Kidney capillary endothelial cell (primary cell): ENCODE measurements at places on chromosomes 2 and 18.

DNA sequence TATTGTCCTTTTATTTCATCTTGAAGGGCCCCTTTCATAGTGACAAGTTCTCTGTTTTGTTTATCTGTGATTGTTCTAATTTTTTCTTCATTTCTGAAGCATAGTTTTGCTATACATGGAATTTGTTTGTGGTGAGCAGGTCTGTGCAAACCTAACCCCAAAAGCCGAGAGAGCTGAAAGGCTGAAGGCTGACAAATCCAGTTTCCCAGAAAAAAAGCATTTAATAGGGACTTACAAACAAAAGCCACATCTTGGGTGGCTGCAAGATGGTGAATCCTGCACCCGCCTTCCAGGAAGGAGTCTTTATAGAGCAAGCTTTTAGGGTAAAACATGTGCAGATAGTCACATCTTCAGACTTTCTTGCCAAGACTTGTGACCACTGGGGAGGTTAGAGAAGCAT, 473.4 kb upstream of the TRIB2 start:
- DNase-seq, result no peak

DNA sequence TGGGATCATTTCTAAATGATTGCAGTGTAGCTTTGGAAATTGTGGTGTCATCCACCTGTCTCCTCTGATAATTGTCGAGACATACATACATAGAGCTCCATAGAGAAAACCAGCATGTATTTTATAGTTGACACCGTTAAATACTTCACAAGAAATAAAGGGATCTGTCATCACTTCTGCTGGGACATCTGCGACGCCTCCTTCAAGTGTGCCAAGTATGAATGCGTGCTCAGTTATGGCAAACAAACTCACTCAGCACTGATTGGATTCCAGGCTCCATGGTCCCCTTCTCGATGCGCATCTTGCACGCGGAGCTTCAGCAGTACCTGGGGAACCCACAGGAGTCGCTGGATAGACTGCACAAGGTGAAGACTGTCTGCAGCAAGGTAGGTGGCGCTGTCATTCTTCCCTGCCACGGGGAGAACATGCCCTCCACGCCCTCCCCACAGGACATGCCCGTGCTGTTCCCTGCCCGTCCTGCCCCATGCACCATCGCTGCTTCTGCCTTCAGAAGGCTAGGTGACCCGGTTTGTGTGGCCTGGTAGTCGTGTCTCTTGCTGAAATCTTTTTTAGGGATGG, 64.1 kb downstream of the TRAPPC12 start:
- no peak for DNase-seq

DNA sequence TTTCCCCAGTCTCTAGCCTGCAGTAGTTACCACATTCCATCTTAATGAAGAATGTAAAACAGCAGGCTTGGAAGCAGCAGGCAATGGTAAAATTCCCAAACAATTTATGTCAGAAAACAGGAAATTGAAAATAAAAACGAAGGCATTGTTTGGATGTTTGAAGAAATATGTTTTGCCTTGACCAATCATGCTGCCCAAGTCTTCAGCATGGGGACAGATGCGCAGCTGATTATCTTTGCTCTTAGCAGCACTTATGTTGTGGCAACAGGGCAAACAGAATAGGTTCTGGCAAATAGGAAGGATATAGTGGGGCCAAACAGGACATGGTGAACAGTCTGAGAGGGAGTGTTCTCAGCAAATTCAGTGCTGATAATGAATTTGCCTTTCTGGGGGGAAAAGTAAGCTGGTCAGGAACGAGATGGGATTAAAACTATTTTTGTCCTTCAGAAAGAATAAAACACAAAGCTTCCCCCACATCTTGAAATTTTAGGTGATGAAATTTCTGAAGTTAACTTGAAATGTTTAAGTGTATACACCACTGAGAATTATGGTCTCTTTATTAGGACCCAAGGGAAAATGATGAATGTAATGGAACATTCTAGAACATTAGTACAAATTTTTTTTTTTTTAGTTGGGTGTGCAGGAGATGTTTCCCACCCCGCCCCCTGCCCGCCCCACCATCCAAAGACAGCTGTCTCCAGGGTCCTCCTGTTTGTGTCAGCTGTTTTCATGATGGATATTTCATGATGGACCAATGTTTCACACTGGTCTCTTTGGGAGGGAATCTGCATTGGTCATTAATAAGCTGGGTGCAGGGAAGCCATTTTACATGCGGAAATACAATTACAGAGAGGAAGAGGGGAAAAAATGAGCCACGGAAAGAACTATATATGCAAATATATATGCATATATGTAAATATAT, 239.5 kb upstream of the REV1 start:
- DNase-seq, result no peak

GRCh38 chr2:73043929-73044832, 27.3 kb downstream of the SFXN5 start:
- DNase-seq, result no peak

GRCh38 chr2:105768961-105769452, 24.3 kb downstream of the NCK2 start:
- DNase-seq, result no peak

GRCh38 chr2:20667531-20668401, 822 bp downstream of the GDF7 start:
- DNase-seq, result no peak

GRCh38 chr18:48600456-48601090, 61.7 kb downstream of the CTIF start:
- no peak for DNase-seq

GRCh38 chr2:149575752-149576151, 11.8 kb downstream of the MMADHC start:
- no peak for DNase-seq

DNA sequence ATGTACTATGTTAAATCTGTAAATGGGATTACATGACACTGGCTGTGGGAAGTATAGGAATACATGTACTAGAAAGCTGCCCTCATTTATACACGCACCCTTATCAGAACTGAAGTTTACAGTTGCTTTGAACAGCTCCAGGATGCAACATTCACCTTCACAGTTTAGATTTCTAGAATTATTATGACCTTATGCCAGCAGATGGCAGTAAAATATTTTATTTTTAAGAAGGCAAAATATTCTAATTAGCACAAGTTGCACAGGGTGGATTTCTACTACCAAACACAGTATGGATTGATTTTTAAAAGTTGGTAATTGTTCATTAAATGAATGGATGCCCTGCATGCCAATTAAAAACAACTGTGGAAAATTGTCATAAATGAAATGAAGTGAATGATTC, 670.4 kb downstream of the KCNJ3 start:
- peak; percentile 16 for DNase-seq

GRCh38 chr2:71530641-71531332, 77.4 kb downstream of the DYSF start:
- peak; percentile 47 for DNase-seq

- no peak for DNase-seq
Measured at GRCh38 chr2:215137329-215137686, 1.1 kb downstream of the ABCA12 start.

DNA sequence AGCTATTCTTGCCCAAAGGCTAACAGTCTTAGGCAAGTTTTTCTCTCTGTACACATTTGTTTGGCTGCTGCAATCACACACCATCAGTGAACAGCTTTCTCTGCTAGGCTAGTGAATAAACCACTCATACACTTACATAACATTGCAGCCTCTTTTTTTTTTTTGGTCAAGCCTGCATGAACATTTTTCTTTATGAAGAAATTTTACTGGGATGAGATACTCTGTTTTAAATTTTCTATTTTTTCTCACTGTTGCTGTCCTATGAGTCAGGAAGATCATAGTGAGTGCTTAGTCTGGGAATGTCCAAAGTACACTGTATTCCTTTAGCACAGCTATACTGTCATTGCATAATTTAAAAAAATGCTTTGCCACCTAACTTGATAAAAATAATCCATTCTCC, 58.5 kb downstream of the ROCK1 start:
- no peak for DNase-seq

GRCh38 chr2:218009765-218010139, 7.0 kb upstream of the TNS1 start:
- DNase-seq, result no peak

DNA sequence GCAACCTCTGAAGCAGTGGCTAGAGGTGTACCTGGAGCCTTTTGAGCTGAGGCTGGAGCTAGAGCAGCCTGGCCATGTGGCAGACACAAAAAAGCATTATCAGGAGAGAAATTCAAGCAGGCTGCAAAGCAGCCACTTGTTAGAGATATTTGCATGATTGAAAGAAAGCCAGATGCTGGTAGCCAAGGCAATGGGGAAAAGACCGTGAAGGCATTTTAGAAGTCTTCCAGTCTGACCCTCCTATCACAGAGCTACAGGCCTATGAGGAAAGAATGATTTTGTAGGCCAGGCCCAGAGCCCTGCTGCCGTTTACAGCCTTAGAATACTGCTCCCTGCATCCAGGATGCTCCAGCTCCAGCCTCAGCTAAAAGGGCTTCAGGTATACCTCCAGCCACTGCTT, 41.4 kb upstream of the TNP1 start:
- DNase-seq, result no peak

GRCh38 chr2:38723173-38723572, 28.0 kb downstream of the SRSF7 start:
- DNase-seq, result no peak

DNA sequence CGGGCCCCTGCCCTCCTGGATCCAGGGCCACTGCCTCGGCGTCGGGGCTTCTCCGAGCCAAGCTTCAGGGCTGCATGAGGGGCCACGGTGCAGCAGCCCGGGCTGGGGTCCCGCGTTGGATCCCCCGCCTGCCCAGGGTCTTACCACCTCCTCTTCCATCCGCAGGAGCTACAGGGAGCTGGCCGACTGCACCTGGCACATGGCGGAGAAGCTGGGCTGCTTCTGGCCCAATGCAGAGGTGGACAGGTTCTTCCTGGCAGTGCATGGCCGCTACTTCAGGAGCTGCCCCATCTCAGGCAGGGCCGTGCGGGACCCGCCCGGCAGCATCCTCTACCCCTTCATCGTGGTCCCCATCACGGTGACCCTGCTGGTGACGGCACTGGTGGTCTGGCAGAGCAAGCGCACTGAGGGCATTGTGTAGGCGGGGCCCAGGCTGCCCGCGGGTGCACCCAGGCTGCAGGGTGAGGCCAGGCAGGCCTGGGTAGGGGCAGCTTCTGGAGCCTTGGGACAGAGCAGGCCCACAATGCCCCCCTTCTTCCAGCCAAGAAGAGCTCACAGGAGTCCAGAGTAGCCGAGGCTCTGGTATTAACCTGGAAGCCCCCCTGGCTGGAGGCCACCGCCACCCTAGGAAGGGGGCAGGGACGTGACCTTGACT, 52.1 kb downstream of the RAMP1 start:
- no peak for DNase-seq

DNA sequence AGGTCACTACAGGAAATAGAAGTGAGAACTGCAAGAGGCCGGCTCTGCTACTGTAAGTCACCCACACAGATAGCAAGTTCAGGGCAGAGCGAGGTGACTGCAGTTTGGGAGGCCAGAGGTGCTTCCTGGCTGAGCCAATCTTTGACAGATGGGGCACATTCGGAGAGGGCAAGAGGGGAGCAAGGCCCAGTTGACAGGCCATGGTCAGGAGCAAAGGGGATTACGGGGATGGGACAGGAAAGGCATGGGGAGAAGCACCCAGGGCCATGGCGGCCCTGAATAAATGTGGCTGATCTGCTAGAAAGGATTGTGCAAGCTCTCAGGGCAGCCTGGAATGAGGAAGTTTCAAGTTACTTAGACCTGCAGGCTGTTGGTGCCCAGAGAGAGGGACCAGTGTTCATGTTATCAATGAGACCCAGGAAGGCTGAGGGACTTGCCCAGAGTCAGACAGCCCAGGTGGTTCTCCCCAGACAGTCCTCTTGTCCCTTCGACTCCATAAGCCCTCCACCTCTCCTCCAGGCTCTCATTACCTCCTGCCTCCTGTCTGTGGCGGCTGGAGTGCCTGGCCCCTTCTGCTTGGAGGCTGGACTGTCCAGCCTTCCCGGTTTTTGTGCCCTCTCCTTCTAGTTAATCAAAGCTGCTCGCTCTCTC, 123.3 kb downstream of the CTIF start:
- no peak for DNase-seq

GRCh38 chr2:200860092-200860795, 4.2 kb downstream of the CLK1 start:
- peak; percentile 33 for DNase-seq

- DNase-seq, result no peak
Measured at GRCh38 chr18:24319757-24320156, 77.9 kb downstream of the OSBPL1A start.

- DNase-seq, result no peak
Measured at GRCh38 chr2:162795312-162795711, 43.3 kb downstream of the KCNH7 start.

GRCh38 chr18:79587779-79588635, 91.6 kb upstream of the CTDP1 start:
- DNase-seq, result no peak

- DNase-seq, result no peak
Measured at GRCh38 chr18:46488471-46489213, 168.4 kb downstream of the LOXHD1 start.

DNA sequence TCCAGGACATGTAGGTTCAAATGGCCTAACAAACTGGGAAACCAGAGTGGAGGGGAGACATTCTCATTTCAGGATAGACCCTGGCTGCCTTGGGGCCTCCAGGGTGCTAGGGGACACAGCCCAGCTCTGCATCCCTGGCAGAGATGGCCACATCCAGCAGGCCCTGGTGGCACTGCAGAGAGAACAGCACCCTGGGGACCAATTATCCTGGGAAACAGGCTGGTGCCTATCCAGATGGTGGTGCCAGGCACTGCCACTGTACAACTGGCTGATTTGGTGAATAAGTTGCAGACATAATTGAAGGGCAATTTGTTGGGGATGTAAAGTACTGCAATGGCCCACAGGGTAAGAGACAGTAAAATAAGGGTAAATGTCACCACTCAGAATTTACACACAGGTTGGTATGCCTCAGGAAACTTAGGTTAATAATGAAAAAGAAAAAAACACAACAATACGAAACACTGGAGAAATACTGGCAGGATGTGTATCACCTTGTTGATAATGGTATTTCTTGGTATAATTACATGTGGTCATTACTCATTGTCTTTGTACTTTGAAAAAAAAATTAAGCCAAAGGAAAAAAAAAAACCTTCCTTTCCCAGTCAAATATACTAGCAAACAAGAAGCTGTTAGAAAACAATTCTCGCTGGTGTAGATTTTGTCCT, 12.8 kb upstream of the SFTPB start:
- peak; percentile 36 for DNase-seq

GRCh38 chr2:12223732-12224131, 477.3 kb downstream of the LPIN1 start:
- no peak for DNase-seq

DNA sequence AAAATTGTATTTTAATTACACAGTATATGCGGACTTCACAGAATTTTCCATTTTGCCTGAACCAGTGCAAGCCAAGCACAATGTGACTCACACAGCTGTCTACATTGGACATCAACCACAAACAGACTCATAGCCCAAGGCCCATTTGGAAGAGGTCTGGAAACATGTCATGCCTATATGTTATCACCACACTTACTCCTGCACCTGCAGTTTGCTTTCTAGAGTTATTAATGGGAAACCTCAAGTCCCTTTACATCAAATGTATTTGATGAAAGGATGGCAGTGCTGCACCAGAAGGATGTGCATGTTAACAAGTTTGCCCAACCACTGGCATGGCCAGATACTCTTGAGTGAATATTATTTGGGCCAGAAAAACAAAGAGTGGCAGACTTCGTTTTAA, 548.9 kb upstream of the CDH2 start:
- DNase-seq, result no peak

- no peak for DNase-seq
Measured at GRCh38 chr2:183040604-183041003, 2.3 kb upstream of the NCKAP1 start.

- DNase-seq, result no peak
Measured at GRCh38 chr2:156385242-156385641, 50.9 kb upstream of the GPD2 start.

GRCh38 chr2:237503201-237503600, 16.1 kb downstream of the MLPH start:
- no peak for DNase-seq
